ENCODE measurements at places on chromosomes 5 and 9.
A peak's percentile ranks its signal among the peaks of the same experiment; 100 is the strongest.

GRCh38 chr5:30843541-30843940 lies 349.9 kb upstream of the CDH6 start:
- no peak for DNase-seq

DNA sequence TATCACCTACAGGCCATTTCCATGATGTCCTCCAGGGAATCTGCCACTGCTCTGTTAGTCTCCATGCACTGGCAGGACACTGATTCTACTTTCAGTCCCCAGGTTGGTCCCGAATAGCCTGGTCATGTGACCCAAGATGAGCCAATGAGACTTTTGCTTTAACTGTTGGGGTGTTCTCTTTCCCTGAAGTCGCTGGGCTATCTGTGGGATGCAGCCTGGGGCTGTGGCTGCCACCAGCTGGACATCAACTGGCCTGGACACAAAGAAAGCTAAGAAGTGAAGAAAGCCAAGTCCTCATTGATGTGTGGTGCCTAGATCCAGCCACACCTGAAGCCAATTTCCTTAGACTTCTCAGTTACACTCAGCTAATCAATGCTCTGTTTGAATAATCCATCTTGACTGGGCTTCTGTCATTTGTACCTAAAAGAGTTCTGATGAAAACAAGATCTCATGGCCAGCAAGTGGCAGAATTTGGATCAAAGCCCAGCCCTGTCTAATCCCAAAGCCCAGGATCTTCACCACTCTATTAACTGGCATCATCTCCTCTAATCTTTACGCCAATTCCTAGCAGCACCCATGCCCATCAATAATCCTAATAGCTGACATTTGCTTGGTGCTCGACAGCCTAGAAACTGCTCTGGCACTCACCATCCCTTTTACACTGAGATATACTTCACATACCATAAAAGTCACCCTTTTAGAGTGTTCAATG lies 37.0 kb downstream of the SH3PXD2B start:
- no peak for DNase-seq

DNA sequence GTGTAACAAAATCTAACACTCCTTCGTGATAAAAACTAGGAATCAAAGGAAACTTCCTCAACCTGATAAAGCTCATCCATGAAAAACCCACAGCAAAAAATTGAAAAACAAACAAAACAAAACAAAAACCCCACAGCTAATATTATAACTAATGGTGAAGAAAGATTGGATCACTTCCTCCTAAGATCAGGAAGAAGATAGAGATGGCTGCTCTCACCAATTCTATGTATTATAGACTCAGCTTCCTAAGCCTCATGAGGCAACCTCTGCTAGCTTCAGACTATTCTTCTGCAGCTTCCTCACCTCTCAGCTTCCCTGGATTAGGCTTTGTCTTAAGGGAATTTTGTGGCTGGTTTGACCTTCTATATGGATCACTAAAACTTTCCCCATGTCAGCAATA lies 40.1 kb downstream of the PHAX start:
- peak; percentile 58 for DNase-seq

GRCh38 chr5:110932755-110933488 lies 138.6 kb upstream of the TSLP start:
- no peak for DNase-seq

- no peak for DNase-seq
These were observed 46.8 kb downstream of the INIP start for GRCh38 chr9:112670991-112671625.

DNA sequence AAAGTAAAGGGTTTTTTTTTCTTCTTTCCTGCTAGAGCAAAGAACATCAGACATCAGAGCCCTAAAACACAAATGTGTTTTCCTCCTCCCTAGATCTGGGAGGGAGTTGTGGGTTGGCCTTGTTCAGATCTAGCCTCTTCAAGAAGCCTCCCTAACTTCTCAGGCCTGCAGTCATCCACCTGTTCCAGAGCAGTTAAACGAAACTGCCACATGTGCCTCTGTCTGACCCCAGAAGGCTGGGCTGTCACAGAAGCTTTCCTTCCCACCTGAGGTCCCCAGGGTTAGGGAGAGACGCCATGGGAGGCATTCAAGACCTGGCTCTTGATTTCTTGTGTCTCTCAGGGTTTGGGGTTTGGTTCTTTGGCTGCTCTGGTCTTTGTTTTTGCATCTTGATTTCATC lies 87.0 kb downstream of the DAB2IP start:
- DNase-seq: no peak

DNA sequence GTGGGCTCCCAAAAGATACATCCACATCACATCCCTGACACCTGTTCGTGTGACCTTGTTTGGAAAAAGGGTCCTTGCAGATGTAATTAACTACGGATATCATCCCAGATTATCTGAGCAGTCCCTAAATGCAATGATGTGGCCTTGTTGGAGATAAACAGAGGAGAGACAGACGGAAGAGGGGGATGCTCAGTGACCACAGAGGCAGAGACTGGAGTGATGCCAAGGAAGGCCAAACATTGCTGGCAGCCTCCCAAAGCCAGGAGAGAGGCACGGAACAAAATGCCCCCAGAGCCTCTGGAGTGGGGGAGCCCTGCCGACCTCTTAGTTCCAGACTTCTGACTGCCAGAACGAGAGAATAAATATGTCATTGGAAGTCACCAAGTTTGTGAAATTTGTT lies 15.0 kb upstream of the VAV2 start:
- DNase-seq: no peak

GRCh38 chr5:174320051-174320450 lies 274.5 kb downstream of the NSG2 start:
- DNase-seq: no peak

GRCh38 chr9:134356496-134357470 lies 30.5 kb downstream of the RXRA start:
- DNase-seq: no peak

- peak; percentile 66 for DNase-seq
These were observed 178.0 kb downstream of the RFK start for GRCh38 chr9:76216161-76216649.

DNA sequence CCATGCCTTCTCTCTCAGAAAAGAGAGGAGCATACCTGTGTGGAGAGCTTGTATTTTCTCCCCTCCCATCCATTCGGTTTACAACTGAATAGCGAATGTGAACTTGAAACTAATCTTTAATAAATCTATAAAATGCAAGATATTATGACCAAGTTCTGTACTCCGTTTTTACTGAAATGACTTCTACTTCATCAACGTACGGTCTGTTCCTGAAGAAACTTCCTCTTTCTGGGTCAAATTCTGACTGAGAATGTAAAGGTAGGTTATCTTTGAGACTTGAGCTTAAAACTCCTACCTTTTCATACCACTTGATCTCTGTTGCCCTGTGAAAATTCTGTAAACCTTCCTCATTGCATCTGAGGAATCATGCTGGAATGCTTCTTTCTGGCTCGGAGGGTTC lies 4.2 kb upstream of the CTNNAL1 start:
- no peak for DNase-seq

- DNase-seq: peak; percentile 88
These were observed 145.9 kb downstream of the PRELID2 start for GRCh38 chr5:145689235-145689634.
